ENCODE measurements at places on chromosomes 2 and 18. TPM values are rescaled to one million over a fixed set of nuclear protein-coding genes. Genes with fewer than 3 reads are reported as not detected.

INSIG2 gene
- total RNA-seq: 18.3 TPM

ASNSD1 gene
- 47.0 TPM for total RNA-seq

DNA sequence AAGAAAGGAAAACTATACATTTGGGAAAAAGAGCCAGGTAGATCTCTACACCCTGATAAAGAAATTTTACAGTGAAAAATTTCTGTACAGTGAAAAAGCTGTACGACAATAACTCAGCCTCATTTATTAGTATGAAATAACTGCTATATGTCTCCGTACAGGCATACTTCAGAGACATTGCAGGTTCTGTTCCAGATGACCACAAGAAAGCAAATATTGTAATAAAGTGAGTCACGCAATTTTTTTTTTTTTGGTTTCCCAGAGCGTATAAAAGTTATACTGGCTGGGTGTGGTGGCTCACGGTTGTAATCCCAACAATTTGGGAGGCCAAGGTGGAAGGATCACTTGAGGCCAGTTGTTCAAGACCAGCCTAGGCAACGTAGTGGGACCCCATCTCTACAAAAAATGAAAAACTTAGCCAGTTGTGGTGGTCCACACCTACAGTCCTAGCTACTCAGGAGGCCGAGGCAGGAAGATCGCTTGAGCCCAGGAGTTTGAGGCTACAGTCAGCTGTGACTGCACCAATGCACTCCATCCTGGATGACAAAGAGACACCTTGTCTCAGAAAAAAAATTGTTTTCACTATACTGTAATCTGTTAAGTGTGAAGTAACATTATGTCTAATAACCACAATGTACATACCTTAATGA is 28.2 kb upstream of the AMMECR1L start:
- DNase-seq: no peak

DNA sequence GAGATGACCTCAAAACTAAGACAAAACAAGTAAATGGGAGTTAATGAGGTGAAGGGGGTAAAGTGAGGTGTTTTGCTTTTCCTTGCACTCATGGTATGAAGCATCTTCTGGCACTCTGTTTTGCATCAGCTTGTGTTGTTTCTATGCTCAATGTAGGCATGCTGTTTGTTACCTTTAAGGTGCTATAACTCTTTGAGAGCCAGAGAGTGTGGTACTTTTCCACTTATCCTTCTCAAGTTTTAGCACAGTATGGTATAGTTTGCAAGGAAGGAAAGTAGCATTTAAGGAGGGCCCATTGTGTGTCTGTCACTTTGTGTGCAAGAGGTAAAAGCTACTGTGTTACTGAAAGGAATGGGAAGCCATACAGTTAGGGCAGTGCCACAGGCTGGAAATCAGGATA is 17.5 kb upstream of the CXCR4 start:
- DNase-seq: no peak

DNA sequence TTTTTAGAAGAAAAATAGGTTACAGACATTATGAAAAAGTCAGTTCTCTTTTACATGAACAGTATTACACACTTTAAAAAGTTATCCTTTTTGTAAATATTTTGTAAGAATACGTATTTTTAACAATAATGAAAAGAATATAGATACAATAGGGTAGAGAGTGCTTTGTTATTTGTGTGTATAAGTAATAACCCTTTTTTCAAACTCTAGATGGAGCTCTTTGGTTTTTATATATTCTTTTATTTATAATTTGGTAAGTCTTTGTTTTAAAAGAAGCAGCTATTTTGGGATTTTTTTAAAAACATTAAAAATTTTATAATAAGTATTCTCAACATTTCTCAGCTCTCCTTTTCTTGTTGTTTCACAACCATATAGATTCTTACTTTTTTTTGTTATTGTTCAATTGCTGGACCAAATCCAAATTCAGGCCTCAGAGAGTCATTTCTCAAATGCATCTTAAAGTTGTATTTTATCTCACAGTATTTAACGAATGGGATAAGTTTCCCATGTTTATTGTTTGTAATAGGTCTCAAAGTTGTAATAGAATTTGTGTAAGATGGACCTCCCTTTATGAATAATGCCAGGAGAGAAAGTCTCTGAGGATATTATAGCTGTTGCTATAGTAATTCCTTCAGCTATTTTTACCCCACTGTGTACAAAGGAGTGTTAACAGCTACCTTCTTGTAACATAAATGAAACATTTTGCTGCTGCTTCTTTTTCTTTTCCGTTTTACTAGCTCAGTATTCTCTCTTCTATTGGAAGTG is 46.4 kb downstream of the ACYP2 start:
- no peak for DNase-seq

GRCh38 chr2:8525582-8526402 is 156.1 kb upstream of the ID2 start:
- no peak for DNase-seq

DNA sequence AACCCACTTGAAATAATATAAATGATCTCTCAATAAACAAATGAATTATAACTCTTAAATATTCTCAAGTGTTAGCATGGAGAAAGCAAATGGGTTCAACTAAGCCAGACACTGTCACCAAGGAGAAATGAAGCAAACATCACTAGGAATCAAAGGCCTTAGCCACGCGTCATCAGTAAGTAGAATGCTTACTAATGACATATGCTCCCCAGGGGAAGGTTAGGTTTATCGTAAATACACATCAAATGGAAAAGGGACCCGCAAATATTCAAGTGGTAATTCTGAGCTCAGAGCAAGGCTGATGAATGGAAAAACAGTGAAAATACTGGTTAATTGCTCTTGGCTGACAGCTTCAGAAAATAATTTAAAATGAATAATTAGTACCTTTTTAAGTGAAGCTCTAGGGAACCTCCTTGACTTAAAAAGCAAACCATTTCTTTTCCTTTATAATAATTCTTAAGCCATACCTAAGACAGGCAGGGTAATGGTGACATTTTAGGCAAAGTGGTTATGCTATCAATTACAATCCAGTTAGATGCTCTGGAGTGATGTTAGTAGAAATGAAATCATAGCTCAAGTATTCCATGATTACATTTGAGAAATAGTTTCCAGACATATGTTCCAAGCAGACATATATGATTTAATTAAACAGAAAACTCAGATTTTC is 101.5 kb downstream of the ALPK2 start:
- DNase-seq: no peak

DNA sequence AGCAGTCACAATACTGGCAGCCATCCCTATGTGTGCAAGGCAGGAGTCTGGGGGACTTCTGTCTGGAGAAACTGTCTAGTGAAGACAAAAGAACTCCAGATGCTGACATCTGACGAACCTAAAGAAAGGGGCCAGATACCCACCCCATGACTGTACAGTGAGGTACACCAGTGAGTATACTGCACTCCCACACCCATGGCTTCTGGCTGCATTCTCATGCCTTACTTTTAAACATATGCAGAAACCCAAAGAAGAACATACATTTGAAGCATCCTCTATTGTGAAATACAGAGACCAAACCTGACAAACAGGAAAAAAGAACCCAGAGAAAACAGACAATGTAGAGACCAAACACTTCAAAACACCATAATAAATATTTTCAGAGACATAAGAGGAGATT is 102.2 kb downstream of the ACTR3 start:
- DNase-seq: no peak

GRCh38 chr2:127820080-127820668 is 9.2 kb upstream of the WDR33 start:
- no peak for DNase-seq

GRCh38 chr2:217839073-217839749 is 163.6 kb downstream of the TNS1 start:
- DNase-seq: no peak

- no peak for DNase-seq
Observed at GRCh38 chr2:168814939-168815907, 12.8 kb downstream of the NOSTRIN start.
